ENCODE measurements at places on chromosomes 16 and 17.

GRCh38 chr16:81551821-81552304, 107.3 kb downstream of the CMIP start:
- DNase-seq, result no peak

- DNase-seq, result no peak
Observed at GRCh38 chr16:27251541-27252205, 16.9 kb downstream of the NSMCE1 start.

- no peak for DNase-seq
Observed at GRCh38 chr16:86994215-86994614, 323.0 kb downstream of the C16orf95 start.

GRCh38 chr17:21295036-21295952, 10.8 kb downstream of the MAP2K3 start:
- no peak for DNase-seq

DNA sequence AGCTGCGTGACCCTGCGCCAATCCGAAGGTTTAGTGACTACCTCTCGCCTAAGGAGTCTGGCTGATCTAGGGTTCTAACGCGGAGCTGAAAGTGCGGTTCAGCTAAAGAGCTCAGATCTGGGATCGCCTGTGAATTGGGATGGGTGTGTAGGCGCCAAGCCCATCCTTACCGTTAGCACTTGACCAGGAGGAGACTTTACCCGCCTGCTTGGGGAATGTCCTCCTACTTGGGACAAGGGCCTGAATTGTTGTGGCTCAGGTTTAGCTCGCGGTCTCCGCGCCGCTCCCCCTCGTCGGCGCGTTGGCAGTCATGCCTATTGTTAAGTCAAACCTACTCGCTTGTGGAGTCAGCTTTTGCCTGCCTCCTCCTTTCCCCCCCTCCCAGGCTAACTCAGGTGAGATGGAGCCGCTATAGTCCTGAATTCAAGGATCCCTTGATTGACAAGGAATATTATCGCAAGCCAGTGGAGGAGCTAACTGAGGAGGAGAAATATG, 480 bp downstream of the MRPS7 start:
- no peak for DNase-seq

DNA sequence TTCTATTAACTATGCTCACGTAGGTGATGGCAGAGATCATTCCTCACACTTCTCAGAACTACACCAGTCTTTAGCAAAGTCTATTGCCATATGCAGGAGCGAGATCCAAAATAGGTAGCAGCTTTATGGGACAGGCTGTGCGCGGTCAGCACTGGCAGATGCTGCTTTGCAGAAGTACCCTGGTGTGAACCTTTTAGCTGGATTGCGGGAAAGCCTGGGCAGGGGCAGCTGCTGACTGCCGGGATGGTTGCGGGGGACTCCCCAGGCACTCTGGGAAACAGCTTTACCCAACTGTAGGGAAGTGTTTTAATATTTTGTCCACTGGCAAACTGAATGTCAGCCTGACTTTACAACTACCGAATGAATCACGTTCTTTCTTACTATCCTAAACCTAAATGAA, 251.3 kb downstream of the HS3ST3A1 start:
- no peak for DNase-seq

- no peak for DNase-seq
Observed at GRCh38 chr17:35167046-35167445, 19.4 kb downstream of the UNC45B start.

GRCh38 chr17:30021708-30022317, 80.4 kb downstream of the EFCAB5 start:
- peak; percentile 5 for DNase-seq

DNA sequence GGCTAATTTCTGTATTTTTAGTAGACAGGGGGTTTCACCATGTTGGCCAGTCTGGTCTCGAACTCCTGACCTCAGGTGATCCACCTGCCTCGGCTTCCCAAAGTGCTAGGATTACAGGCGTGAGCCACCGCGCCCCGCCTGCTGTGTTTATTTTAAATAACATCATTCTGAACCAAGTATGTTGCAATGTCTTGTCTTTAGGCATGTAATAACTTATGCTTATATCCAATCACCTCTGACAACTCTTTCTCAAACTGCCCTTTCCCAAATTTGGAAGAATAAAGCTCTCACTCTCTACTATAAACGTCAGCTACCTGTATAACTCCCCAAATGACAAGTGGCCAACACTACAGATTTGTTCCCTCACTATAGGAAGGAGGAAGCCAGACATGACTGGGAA, 103.1 kb upstream of the FA2H start:
- DNase-seq, result no peak

- no peak for DNase-seq
Observed at GRCh38 chr16:75653922-75654321, 6.3 kb downstream of the TERF2IP start.

GRCh38 chr17:31608659-31609254, 217.3 kb downstream of the RAB11FIP4 start:
- DNase-seq, result no peak

GRCh38 chr16:65305266-65305959, 183.6 kb upstream of the CDH11 start:
- DNase-seq, result no peak

GRCh38 chr17:80372922-80373570, 41.9 kb upstream of the ENDOV start:
- DNase-seq, result no peak

DNA sequence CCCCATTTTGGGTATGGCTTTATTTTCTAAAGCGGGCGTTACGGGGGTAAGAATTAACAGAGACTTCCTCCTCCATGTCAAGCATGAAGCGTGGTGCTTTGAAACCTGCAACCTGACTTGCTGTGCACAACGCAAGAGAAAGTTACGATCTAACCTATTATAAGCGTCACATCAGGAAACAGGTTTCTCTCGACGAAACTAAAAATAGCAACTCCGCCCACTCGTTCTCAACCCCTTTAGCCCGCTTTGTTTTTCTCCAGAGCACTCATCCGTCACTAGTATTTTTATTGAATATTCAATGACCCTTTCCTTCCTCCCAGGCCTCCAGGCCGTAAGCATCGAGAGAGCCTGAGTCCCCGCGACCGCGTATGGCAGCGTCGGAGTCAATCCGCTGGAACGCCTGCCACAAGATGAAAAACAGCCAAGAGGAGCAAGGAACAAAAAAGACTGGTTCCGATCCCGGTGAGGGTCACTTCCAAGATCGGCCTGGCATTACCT, 555 bp downstream of the NUP88 start:
- DNase-seq, result peak; percentile 45

DNA sequence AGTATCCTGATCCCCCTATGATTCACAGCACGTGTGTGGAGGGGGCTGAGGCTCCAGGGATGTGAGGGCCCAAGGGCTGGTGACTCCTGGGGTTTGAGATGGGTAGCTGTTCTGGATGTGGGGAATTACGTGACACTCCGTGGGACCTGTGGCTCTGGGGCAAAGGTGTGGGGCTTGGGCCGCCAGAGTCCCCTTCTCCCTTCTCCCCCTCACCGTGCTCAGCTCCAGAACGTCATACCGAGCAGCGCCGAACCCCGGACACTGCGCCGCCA, 7.2 kb downstream of the PLEKHH3 start:
- DNase-seq, result no peak

GRCh38 chr16:89837014-89837546, 8.8 kb downstream of the SPIRE2 start:
- DNase-seq, result no peak

DNA sequence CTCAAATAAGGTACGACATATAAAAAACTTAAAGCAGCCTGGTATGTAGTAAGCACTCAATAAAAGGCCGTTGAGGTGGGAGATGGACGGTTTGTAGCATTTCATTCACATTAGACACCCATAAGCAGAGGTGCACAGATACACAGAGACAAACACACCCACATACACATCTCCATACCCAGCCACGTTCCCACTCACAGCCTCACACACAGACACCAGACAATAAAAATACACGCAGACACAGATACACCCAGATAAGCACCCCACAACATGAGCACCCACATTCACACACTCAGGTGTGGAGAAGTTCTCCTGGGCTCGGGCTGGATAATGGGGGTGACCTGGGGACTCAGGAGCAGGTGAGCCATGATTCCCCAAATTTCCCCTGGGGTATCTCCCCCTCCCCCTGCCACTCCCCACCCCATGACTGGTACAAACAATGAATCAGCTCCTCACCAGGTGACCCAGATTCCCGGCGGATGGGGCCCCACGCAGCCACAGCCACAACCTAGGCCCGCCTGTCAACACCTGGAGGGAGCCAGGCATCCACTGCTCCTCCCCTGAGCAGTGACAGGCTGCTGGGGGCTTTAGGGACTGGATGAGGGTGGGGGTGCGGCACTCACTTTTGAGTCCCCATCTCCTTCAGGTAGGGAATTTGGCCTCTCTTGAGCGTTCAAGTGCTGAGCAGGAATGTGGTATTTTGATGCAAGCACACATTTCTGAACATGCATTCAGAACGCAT, 2.7 kb downstream of the DLX3 start:
- no peak for DNase-seq

GRCh38 chr16:24671455-24671954, 57.9 kb upstream of the TNRC6A start:
- DNase-seq, result no peak

GRCh38 chr16:22425036-22425801, 50.8 kb upstream of the CDR2 start:
- no peak for DNase-seq

DNA sequence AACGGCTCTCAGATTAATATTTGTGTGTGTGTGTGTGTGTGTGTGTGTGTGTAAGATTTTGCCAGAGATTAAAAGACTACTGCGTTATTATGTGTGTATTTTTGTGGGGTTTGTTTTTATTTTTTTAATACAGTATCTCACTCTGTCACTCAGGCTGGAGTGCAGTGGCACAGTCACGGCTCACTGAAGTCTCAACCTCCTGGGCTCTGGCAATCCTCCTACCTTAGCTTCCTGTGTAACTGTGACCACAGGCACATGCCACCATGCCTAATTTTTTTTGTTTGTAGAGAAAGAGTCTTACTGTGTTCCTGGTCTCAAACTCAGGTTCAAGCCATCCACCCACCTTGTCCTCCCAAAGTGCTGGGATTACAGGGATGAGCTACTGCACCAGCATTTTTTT, 87.2 kb downstream of the CYB561 start:
- no peak for DNase-seq

DNA sequence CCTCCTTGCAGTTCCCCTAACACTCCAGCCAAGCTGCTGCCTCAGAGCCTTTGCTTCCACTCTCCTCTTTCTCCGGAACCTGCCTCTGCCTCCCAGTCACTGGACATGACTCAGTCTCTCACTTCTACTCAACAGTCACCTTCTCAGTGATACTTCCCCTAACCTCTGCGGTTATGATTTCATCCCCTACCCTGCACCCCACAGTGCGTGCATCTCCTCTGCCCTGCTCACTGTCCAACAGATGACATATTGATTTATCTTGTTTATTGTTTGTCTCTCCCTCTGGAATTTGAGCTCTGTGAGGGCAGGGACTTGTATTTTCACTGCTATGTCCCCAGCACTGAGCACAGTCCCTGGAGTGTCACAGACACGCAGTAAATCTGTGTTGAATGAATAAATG, 100.7 kb downstream of the CYLD start:
- no peak for DNase-seq

DNA sequence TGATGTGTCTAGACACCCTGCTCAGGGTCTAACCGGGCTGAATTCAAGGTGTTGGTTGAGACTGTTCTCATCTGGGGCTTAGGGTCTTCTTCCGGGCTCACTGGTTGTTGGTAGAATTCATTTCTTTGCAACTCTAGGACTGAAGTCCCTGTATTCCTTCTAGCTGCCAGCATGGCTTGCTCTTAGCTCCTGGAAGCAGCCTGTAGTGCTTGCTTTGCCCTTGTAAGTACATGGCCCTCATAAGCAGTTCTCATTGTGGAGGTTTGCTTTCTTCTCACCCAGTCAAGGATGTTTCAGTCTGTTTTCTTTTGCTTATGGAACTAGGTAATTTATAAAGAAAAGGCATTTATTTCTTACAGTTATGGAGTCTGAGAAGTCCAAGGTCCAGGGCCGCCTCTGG, 26.3 kb downstream of the COX10 start:
- DNase-seq, result no peak

- DNase-seq, result no peak
Observed at GRCh38 chr16:4386451-4386805, 14.8 kb downstream of the VASN start.

DNA sequence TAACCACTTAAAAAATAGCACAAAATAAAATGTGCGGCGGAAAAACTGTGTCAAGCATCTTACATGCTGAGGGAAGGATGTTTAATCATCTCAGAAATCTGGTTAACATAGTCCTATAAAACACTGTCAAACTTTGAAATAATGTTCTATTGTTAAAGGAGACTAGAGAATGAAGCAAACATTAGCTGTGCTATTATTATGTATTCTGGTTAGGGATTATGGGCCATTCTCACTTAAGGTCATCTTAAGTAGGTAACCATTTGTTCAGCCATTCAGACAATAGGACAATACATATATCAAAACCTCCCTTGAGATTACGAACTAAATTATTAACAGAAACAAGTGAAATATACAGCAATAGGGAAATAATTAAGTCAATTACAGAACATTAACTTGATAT, 24.7 kb downstream of the GRB2 start:
- DNase-seq, result no peak

GRCh38 chr16:82013139-82013538, 1.9 kb upstream of the SDR42E1 start:
- no peak for DNase-seq

DNA sequence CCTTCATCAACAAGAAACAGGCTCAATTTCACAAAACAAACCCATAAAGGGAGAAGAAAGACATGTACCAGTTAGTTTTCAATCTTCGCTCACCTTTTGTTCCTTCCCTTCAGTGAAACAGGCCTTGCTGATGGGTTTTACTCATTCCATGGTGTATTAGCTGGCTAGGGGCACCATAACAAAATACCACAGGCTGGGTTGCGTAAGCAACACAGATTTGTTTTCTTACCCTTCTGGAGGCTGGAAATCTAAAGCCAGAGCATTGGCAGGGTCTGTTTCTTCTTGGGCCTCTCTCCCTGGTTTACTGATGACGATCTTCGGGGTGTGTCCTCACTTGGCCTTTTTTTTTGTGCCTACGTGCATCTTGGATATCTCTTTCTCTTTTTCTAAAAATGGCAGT, 383.4 kb upstream of the RBFOX1 start:
- DNase-seq, result no peak

DNA sequence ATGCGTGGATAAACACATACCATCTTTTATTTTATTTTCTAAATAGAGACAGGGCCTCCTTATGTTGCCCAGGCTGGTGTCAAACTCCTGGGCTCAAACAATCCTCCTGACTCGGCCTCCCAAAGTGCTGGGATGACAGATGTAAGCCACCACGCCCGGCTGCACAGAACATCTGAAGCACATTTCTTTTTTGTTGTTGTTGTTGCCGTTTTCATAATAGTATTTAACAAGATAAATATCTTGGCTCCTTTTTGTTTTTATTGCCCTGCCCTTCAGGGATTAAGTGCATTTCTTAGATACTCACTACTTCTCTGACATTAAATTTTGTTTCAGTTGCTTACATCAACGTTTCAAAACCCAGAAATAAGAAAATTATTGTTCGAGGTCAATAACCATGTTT, 37.4 kb downstream of the ANKRD11 start:
- DNase-seq, result no peak

- no peak for DNase-seq
Observed at GRCh38 chr16:56649271-56649670, 2.4 kb upstream of the MT1B start.

- DNase-seq, result no peak
Observed at GRCh38 chr16:20871941-20872815, 28.0 kb downstream of the DCUN1D3 start.

GRCh38 chr16:50411034-50411433, 42.2 kb upstream of the BRD7 start:
- DNase-seq, result no peak
